ENCODE measurements at places on chromosomes 4 and X.

DNA sequence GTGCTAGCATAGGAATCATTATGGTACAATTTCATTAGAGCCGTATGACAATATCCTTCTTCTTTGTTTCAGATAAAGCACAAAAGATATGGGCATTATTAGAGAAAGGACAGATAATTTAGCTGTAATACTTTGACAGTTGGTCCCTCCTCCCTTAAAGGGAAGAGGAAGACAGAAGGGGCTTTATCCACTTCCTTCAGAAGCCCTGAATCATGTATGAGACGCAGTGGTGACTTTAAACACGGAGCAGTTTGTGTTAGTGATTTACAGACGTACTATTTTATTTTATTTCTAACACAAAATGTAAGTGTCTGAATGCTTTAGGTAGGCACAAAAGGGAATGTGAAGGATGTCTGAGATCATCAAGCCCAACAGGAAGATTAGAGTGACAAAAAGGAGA lies 467.7 kb downstream of the IL15 start:
- no peak for DNase-seq

GRCh38 chr4:3438847-3439180 lies 3.0 kb upstream of the HGFAC start:
- no peak for DNase-seq

- no peak for DNase-seq
Measured at GRCh38 chr4:176818531-176818930, 25.8 kb upstream of the VEGFC start.

DNA sequence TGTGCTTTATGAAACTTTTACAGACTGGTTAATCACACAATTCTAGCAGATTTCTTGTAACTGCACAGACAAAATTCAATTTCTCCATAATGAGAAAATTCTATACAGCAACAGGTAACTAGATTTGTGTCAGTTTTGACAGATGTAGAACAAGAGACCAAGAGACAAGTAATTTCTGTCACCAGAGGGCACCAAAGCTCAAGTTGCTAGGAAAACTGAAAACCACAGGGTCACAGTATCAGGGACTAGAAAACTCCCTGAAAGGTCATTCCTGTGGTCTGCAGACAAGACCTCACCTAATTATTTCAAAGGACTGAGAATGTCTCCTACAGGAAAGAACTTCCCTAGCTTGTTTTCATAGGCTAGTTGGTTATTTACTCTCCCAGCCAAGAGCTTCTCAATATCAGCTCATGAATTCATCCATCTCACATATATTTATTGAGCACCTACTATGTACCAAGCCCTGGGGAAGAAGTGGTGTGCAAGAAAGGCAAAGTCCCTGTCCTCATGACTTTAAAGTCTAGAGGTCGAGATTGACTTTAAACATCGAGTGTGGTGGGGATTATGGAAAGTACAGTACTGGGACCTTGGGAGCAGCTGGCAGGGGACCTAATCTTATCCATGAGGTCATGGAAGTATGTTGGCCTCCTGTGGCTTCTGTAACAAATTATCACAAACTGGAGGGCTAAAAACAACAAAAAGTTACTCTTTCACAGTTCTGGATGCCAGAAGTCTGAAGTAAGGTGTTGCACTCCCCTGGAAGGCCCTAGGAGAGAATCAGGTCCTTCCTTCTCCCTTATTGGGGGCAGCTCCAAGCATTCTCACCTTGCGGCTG lies 47.8 kb upstream of the SETD7 start:
- DNase-seq = peak; percentile 66

- DNase-seq = no peak
Measured at GRCh38 chr4:117479673-117480072, 394.3 kb upstream of the TRAM1L1 start.

GRCh38 chrX:11257711-11258110 lies 35.5 kb upstream of the AMELX start:
- no peak for DNase-seq

DNA sequence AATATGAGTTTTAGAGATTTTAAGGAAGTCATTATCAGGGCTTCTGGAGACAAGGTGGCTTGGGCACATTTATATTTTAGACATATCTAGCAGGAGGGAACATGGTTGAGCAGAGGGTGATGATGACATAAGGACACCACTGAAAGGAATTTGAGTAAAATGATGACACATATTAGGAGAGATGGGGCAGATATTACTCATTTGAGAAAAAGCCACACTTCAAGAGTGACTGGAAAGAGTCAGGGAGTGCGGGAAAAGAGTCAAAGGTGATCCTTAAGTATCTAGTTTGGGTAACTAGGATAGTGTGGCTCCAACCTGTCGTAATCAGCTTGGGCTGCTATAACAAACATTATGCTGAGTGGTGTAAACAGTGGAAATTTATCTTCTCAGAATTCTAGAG lies 377.7 kb downstream of the PACRGL start:
- no peak for DNase-seq

DNA sequence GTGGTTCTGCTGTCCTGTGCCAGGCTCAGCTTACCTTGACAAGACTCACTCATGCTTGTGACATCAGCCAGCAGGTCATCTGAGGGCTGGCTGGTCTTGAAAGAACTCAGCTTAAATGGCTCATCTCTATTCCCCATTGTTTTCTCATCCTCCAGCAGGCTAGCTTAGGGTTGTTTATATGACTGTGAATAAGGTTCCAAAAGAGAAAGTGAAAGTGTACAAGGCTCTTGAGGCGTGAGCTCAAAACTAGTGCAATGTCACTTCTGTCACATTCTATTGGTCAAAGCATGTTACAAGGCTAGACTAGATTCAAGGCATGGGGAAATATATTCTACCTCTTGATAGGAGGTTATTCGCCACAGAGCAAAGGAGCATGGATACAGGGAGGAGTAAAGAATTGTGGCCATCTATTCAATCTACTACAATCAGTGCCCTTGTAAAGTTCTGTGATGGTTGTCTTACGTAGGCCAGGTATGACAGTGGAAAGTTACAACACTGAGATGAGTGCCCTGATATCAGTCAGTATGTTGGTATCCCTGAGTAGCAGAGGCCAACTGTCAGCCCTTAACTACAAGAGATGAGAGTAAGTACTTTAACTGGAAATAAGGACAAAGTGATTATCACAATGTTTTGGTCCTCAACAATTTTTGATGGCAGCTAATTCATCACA lies 19.8 kb upstream of the TMLHE start:
- DNase-seq = no peak

- no peak for DNase-seq
Measured at GRCh38 chrX:38170556-38170955, 50.1 kb downstream of the SRPX start.

DNA sequence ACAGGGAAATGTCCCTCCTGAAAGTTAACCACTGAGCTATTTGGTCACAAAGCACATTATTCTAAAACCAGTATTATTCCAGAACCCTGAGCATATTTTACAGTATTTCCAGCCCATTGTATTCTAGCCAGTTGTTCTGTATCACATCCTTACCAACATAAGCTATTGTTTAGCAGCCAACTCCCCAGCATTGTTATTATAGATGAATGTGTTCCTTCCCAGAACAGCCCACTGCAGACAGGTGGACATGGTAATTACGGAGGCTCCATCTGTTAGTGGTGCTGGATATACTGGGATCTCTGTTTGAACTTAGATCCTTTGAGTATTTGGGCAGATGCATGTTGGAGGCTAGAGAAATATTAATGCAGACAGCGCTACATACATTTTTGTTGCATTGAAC lies 126.1 kb downstream of the MGST2 start:
- DNase-seq = peak; percentile 73

DNA sequence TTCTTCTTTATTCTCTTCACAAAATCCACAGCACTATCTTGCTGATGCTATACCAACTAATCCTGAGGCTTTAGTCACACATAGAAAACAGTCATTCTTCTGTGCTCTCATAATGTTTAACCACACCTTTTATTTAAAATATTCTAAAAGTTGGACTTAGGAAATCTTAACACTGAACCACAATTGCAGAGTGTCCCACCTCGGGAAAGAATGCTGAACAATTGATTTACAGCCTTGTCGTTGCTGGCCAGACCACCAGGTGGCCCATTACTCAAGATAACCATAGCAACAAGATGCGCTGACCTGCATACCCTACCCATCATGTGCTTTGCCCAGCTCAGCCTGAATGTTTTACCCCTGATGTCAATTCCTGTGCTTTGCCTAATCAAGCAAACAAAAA lies 100.8 kb downstream of the ARSJ start:
- no peak for DNase-seq

DNA sequence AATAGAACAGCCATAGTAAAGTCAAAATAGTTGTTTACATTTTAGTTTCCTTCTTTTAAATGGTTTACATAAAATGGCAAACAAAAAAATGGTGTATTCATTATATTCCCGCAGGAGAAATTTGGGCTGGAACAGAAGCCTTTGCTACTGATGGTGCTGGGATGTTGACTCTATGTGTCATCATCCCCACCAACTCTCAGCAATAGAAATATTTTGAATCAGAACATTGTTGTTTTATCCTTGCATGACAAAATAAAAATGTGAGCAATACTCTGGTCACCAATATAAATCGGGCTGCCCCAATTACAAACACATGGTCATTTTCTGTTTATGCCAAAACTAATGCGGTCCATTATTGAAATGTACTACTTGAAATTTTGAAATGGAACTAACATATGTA lies 1131.6 kb upstream of the PCDH7 start:
- no peak for DNase-seq

DNA sequence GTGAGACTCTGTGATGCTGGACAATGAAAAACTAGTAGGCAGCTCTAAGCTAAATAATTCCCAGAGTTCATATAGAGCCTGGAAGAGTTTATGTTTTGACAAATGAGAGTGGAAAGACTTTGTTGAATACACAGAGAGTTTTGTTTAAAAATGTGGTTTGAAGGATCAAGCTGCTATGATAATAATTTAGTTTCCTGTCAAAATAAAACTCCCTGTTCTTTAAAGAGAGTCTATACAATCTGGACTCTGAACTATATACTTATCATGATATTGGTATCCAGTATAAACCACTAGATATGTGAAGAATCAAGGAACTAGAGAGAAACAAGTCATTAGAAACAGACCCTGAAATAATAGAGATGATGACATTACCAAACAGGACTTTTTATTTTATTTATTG lies 158.6 kb downstream of the C4orf33 start:
- no peak for DNase-seq

GRCh38 chr4:156763511-156763910 lies 208.1 kb downstream of the PDGFC start:
- DNase-seq = no peak

GRCh38 chrX:148540114-148540513 lies 39.7 kb downstream of the AFF2 start:
- no peak for DNase-seq

DNA sequence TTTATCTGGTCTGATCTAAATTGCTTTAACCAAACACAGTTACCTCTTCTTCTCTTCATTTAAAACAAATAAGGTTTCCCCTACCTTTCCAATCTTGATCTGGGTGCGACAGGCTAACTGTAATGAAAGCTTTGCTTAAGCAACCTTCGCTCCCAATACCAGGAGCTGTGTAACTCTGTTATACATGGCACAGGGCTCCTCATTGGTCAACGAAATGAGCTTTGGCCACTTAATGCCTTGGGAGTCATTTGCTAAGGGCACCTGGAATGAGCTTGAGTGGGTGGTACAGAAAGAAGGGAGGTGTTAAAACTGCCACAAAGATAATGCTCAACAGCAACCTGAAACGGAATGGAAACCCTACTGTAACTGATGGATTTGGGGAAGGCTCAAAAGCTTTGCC lies 140.5 kb downstream of the CHRNA9 start:
- no peak for DNase-seq

Data from cerebellar cortex (tissue), 1 donor.